ENCODE measurements at places on chromosomes 16 and 17.

- DNase-seq: no peak
Measured at GRCh38 chr16:88132836-88133506, 181.7 kb downstream of the BANP start.

- DNase-seq: peak; percentile 22
Measured at GRCh38 chr17:40551091-40551878, 14.0 kb downstream of the CCR7 start.

DNA sequence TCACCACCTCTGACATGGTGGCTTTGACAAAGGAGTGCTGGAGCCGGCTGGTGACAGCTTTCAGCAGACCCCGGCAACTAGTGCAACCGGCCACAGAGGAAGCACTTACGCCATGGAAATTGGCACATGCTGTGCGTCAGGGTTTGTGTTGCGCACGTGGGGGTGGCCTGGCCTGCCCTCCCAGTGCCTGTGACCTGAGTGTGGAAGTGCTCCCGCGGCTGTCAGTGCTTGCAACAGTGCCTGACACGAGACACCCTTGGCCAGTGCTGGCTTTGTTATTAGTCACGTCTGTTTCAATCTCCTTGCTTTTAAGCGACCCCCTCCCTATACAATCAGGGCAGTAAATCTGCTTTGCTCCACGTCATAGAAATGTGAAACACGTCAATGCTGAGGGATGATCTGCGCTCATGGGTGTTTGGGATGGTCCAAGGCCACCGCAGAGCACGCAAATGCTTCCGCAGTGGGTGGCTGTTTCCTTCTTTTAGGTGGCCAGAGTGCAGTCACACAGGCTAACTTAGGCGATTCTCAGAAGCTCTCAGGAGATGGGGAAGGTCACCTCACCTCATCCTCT is 64.3 kb downstream of the PGS1 start:
- no peak for DNase-seq

GRCh38 chr16:65937455-65937854 is 429.0 kb upstream of the CDH5 start:
- DNase-seq: no peak

GRCh38 chr16:49470513-49470991 is 96.9 kb downstream of the C16orf78 start:
- DNase-seq: no peak

DNA sequence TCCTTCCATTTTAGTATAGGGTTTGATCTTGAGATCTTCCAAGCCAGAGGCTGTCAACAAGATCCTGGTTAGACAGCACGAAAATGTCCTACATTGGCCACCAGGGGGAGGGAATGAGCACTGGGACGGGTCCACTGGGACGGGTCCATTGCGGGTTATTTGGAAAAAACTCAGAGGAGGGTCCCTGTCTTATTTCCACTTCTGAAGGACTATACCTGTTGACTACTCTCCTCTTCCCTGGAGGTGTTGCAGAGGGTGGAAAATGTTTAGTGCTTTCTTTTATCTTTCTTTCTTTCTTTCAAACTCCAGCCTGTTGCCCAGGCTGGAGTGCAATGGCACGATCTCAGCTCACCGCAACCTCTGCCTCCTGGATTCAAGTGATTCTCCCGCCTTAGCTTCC is 2.5 kb downstream of the TTLL6 start:
- peak; percentile 59 for DNase-seq

DNA sequence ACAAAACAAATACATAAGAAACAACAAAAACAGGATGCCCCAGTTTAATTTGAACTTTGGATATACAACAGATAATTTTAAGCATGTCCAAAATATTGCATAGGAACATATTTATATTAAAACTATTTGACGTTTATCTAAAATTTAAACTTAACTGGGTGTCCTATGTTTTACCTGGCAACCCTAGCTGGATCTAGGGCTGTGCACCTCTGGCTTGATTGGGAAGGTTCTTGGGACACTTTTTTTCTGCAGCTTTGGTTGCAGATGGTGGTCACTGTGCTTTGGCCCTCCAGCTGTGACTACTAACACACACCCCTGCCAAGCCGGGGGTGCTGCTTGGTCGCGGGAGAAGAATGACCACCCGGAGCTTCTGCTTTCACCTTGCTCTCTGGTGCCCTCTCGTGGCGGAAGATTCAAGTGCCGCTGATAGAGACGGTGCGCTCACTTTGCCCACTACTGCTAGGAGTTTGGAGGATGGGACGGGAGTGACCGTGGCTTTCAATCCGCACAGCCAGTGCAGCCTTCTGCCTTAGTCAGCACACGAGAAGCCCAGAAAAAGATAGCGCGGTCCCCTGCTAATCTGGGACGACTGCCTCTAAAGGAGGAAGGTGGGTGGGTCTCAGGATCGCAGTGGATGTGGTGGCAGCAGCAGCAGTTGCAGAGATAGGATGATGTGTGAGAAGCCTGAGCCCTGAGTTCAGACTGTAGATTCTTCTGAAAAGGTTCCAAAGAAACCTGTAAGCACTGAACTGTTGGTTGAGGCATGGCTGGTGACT is 6.7 kb downstream of the SPACA3 start:
- peak; percentile 40 for DNase-seq

GRCh38 chr16:21684199-21684598 is 20.4 kb downstream of the OTOA start:
- peak; percentile 32 for DNase-seq

DNA sequence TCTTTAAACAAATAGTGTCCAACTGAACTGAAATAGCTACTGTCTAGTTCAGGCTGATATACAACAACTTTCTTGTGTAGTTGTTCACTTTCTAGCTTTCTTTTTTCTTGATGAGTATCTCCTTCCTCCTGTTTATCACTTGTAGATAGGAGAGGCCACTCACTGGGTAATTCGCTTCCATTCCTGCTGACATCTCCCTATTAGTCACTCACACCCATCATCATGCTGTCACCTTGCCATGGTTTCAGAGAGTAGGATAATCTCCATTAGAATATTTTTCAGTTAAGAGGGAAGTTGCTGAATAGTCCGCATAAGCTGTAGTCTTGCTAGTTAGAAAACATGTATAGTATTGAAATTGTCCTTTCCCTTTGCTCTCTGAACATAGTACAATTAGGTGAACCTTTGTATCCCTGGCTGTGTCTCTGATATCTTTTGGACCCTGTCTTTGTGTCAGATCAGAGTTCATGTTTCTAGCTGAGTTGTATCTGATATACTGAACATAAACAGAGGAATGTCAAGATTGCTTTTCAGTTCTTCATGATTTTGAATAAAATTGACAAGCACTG is 64.4 kb upstream of the RASL10B start:
- no peak for DNase-seq

DNA sequence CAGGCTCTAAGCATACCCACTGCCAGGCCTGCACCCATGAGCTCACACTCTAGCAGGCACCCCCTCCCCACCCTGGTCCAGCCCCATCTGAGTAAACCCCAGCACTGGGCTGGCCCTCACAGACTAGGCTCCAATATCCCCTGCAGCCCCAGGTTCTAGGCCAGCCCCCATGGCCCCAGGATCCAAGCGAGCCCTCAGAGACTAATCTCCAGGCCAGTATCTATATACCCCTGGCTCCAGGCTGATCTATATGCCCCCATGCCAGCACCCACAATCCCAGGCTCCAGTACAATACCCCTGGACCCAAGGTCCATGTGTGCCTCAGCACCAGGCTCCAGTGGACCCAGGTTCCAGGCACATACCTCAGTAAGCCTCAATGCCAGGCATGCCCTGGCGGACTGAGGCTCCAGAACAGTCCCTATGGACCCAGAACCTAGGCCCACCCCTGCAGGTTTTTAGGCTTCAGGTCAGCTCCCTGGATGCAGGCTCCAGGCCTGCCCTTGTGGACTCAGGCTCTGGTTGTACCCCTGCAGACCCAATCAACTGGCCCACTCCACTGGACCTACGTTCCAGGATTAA is 38.5 kb downstream of the POLR3E start:
- no peak for DNase-seq

DNA sequence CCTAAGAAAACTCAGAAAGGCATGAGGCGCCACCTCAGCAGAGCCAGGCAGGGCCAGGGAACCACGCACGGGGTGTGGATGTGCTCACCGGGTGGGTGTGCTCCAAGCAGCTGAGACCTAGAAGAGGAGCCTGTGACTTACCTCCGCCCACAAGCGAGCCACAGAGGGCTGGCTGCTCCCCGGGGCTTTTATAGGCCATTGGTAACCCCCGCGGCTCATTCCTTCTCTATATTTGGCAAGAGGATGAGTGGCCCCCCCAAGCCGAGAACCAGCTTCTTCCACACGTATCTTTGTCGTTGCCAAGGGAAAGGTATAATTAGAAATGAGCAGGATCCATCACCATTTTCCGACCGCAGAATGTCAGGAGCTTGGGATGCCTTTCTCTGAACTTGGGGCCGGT is at the start of gene MYH3:
MYH3 (minus strand) TSS at position 162 of the 400 bp plus-strand sequence. CDS start 2,245 bp downstream, outside the sequence.
- DNase-seq: no peak

DNA sequence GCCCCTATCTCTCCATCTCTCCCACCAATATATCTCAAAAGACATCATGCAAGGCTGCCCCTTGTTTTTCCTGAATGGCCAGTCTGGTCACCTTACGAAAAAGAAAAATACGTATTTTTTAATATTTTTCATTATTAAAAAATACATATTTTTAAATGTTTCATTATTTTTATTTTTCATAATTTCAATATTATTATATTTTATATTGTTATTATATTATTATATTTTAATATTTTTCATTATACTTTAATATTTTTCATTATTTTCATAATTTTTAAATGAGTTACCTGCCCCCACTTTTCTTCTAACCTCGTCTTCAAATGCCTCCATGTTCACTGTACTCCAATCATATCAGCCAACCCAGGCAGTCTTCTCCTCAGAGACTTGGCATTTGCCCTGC is 116.0 kb upstream of the ERCC4 start:
- DNase-seq: no peak

- DNase-seq: peak; percentile 10
Measured at GRCh38 chr16:74304164-74304834, 7.7 kb downstream of the PSMD7 start.

- no peak for DNase-seq
Measured at GRCh38 chr16:30399435-30400186, 4.4 kb downstream of the ZNF48 start.

DNA sequence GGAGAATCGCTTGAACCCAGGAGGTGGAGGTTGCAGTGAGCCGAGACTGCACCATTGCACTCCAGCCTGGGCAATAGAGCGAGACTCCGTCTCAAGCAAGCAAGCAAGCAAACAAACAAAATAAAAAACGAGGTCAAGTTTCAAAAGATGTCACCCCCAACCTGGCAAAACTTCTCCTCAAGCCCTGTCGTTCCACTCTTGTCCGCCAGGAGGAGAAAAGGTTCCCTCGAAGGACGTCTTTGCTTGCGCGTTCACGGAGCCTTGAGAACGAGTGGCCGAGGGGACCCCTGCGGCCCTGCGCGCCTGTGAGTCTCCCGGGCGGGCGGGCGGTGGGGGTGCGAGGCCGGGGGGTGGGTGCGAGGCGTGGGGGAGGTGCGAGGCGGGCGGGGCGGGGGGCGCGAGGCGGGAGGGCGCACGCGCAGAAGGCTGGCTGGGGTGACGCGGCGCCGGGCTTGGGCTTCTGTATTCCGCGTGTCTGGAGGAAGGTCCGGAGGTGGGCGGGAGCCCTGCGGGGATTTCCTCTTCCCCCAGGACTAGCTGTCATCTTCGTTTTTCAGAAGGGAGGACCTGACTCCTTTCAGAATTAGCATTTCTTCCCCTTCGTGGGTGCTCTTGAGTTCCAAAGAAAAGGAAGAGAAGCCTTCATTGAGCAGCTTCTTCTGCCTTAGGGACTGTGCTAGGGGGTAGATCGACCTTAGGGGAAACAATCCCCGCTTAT is 3.7 kb downstream of the SLC52A1 start:
- peak; percentile 78 for DNase-seq

GRCh38 chr17:32191306-32191705 is 49.0 kb downstream of the RHOT1 start:
- no peak for DNase-seq

DNA sequence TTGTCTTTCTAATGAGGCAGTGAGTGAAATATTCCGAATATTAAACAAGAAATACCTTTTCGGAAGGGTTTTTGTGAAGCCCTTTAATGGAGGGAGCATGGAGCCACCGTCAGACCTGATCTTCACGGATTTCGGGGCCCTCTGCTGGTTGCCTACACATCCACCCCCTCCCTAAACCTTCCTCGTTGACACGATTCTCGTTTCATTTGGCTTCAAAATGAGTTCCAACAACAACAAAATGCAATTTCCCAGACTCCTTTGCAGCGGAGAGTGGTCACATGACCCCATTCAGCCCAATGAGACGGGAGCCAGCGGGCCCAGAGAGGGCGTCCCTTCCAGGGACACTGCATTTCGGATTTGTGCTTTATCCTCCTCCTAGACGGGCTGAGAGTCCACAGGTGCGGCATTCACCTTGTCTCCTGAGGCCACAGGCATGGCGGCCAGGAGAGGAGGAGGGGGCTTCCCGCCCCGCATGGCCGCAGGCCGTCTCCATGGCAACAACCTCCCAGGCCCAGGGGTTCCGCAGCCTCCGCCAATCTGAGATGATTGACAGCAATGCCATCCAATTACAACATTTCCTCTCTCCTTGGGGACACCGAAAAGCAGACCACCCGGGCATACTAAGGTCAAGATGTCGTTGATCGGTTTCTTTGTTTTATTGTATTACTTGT is 259.8 kb downstream of the C16orf95 start:
- DNase-seq: no peak

GRCh38 chr16:50173316-50173715 is 20.2 kb downstream of the TENT4B start:
- no peak for DNase-seq

DNA sequence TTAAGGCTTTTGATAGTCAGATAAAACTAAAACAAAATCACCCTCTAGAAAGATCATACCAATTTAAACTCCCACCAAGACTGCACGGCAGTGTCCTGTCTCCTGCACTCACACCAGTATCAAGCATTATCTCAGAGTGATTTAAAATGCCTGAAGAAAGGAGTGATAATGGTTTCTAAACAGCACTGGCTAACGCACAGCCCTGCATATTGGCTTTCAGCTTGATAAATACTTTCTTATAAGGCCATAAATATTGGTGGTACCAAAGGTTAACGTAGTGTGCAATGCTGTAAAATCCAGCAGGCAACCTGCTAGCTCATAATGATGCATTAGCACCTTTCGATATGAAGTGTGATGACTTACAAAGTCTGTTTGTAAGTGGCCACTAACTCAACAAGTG is 214.3 kb downstream of the RBFOX1 start:
- no peak for DNase-seq

GRCh38 chr17:39008633-39009032 is 41.4 kb upstream of the FBXO47 start:
- no peak for DNase-seq

DNA sequence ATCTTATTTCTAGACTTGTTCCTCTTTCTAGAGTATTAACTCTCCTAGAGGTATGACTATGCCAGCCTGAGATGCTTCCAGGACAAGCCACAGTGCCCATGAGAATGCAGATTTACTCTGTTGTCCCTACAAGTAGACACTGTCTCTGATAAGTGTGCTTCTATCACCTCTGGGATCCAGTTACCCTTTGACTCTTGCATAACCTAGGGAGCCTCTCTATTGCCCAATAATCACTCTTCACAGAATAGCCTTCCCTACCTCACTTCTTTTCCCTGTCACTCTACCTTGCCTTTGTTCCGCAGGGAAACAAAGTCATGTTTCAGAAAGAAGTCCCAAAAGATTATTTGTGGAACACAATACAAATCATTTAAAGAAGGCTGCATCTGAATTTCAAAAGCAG is 1.6 kb upstream of the KRT34 start:
- DNase-seq: no peak

Data from SHP77 (cell line).